Hematopoietic multipotent progenitor cell treated with erythropoietin and hydrocortisone succinate and interleukin-3 and kit ligand, for 8 days (in vitro differentiated cells): ENCODE measurements at places on chromosomes 7 and 10.

DNA sequence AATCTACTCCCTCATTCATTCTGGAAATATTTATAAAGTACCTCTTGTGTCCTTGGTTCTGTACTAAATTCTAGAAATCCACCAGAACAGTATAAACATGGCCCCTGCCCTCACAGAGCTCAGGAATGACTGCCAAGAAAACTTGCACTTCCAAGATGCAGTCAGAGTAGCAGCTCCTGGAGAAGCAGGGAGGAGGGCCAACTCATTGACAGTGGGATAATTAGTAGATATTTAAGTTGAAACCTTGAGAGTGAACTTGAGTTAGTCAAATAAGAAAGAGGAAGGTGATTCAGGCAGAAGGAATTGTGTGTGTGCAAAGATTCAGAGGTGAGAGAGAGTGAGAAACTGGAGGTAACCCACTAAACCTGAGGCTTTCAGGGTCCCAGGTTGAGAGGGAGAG, 182.2 kb upstream of the INHBA start:
- no peak for DNase-seq

DNA sequence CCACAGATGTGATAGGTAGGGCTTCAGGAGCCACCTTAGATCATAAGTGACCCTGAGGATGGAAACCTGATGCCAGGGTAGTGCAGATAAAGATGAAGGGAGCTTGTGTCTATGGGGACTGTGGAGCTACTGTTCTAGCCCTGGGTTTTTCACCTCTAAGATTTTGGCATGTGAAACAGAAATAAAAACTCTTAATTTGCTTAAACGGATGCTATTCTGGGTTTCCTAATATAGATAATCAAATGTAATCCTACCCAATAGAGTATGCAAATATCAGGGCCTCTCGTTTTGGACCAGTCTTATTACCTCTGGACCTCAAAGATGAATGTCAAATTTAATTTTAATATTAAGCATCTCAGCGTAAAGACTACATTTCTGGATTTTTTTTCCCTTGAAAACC, 49.3 kb downstream of the ABCB4 start:
- DNase-seq, result no peak

- no peak for DNase-seq
These were observed 42.2 kb upstream of the BMPER start for GRCh38 chr7:33862946-33863814.

GRCh38 chr10:28147706-28148105, 148.8 kb upstream of the ODAD2 start:
- no peak for DNase-seq

DNA sequence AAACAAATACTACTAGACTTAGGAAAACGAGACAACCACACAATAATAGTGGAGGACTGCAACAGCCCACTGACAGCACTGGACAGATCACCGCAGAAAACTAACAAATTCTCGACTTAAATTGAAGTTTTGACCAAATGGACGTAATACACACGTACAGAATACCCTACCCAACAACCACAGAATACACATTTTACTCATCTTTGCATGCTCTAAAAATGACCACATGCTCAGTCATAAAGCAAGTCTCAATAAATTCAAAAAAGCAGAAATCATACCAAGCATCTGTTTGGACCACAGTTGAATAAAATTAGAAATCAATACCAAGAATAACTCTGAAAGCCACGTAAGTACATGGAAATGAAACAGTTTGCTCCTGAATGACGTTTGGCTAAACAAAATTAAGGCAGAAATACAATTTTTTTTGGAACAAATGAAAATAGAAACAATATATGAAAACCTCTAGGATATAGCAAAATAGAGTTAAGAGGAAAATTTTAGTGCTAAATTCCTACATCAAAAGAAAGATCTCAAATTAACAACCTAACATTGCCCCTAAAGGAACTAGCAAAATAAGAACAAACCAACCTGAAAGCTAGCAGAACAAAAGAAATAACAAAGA, 30.6 kb downstream of the MAPK8 start:
- no peak for DNase-seq

- DNase-seq, result no peak
These were observed 6.6 kb downstream of the CHCHD2 start for GRCh38 chr7:56099653-56100052.

GRCh38 chr7:32167256-32167655, 97.0 kb upstream of the PDE1C start:
- DNase-seq, result no peak
